Right renal pelvis (tissue), 4 donors: ENCODE measurements at places on chromosomes 6 and 20. TPM values are rescaled to one million over a fixed set of nuclear protein-coding genes. Genes with fewer than 3 reads are reported as not detected.

GRCh38 chr20:50554694-50555579 lies 44.8 kb downstream of the PTPN1 start:
- no peak for DNase-seq

- DNase-seq: peak; percentile 53
These were observed at the start of gene PAK5 for GRCh38 chr20:9838378-9839295. Gene PAK5, minus strand, starts transcription at chr20:9839076. Its CDS starts 194,748 bp downstream, at chr20:9644328.

- DNase-seq: no peak
These were observed 10.9 kb upstream of the HSP90AB1 start for GRCh38 chr6:44235891-44236516.

- no peak for DNase-seq
These were observed 341.6 kb downstream of the NRN1 start for GRCh38 chr6:5665173-5665572.

DNA sequence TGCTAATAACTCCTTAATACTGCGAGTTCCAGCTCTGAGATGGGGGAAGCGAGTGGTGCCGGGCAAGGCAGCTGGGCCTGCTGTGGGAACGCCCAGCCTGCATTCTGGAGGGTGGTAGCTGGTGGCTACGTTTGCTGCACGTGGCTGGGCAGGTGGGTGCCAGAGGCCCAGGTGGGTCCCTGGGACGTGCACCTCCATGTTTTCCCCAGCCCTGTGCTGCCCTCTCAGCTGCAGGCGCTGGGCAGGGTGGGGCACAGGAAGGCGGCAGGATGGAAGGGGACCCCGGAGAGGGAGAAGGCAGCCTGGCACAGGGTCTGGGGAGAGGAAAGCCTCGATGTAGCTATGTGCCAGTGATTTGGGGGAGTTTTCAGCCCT lies 388.8 kb downstream of the CDH4 start:
- no peak for DNase-seq

GRCh38 chr6:55524441-55524840 lies 54.6 kb downstream of the HMGCLL1 start:
- DNase-seq: no peak

GRCh38 chr20:25031241-25031640 lies 26.7 kb downstream of the ACSS1 start:
- no peak for DNase-seq

DNA sequence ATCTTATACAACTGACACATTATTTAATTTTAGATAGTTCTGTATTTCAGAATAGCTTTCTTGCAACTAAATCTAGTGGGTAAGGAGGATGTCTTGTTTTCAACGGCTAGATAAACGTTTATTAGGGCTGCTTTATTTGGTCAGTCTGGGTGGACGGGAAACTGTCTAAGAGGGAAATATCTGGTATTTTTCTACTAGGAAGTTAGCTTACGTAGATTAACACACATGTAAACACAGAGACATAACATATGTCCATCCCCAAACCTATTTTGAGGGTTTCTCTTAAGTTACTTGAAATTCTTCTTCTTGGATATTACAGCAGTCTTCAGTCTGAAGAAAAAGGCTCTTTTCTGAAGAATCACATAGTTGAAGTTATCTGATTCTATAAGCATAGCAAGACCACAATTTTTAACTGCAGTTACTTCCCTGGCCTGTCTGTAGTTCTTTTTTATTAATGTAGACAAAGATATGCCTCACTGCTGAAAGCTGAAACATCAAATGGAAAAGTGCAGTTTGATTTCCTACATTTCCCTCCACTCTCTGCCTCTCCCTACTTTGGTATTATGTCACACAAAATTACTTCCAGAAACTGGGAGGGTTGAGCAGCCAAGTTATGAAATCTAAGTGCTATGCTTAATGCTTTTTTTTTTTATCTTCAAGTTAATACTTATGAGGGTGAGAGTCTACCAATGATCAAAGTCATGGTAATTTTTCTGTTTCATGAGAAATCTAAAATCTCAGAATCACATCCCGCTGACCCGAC lies 37.4 kb downstream of the PLAGL1 start:
- DNase-seq: no peak

DNA sequence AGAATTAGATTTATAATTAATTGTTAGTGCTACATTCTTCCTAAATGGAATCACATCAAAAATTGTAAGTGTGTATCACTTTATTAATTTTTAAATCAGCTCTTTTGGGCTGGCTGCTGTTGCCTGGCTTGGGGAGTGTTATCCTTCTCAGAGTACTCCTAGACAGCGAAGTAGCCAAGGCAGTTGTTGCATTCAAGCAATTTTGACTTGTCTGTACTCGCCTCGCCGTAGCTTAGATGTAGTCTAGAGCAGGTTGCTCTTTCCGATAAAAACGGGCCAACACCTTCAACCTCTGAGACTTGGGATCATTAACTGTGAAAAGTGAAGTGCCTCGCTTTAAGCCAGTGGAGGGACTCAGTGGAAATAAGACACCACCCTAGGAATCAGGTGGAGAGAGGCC lies 151.3 kb downstream of the FARS2 start:
- no peak for DNase-seq

DNA sequence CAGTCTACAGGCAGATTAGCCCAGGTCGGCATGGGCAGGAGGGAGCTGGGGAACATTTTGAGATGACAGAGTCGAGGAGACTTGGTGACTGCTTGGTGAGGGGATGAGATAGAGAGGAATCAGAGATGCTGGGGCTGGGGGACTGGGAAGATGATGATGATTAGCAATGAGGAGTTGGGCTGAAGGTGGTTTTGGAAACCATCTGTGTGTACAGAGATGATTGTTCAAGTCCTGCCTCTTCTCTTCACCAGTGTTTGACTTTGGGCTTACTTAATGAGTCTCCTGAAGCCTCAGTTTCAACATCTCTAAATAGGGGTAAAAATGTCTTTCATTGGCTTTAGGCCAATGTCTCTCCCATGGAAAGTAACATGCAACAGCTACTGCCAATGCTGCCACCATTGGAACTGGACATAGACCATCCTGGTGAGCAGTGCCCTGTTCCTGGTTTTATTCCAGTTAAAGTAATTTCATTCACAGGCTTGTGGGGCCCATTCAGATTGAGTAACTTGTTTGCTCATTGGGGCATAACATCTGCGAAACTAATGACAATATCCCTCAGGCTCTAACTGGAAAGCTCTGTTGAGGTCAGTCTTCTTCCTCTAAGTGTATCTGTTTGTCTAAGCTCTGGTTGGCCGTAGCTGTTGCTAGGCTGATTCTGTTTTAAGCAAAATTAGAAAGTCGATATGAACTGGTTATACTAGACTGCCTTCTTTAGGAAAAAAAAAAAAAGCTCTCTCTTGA lies 99.1 kb downstream of the ARMC2 start:
- DNase-seq: no peak

GRCh38 chr6:162922563-162923166 lies 194.9 kb downstream of the PACRG start:
- no peak for DNase-seq

DNA sequence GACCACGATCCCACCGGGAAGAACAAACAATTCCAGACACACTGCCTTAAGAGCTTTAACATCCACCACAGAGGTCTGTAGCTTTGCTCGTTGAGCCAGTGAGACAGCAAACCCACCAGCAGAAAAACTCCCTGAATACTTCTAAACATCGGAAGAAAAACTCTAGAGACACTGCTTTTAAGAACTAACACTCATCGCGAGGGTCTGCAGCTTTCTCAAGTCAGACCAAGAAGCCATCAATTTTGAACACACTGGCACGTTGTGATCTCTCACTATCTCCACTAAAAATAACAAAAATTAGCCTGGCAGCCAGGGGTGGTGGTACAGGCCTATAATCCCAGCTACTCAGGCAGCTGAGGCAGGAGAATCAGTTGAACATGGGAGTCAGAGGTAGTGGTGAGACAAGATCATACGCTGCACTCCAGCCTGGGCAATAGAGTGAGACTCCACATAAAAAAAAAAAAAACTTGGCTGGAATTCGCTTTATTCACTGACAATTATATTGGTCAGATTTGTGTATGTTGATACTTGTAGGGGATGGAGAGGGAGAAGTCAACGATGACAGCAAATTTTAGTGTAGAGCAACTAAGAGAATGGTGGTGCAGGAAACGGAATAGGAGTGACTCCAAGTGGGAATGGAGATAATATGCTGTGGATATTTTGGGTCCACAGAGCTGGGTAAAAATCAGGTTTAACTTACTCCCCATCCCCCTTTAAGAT lies 860 bp upstream of the TMEM14C start:
- DNase-seq: no peak

EYA4 gene
- polyA plus RNA-seq: 19.3 TPM

PNISR gene
- 351 TPM for polyA plus RNA-seq

SMAP1 gene
- polyA plus RNA-seq: 35.0 TPM

IFNGR1 gene
- 69.4 TPM for polyA plus RNA-seq

TGM2 gene
- 41.8 TPM for polyA plus RNA-seq

SLC22A7 gene
- 0.95 TPM for polyA plus RNA-seq

CTAGE9 gene
- polyA plus RNA-seq: not detected

RAB23 gene
- 48.1 TPM for polyA plus RNA-seq

SEMG1 gene
- not detected for polyA plus RNA-seq

MYL9 gene
- 261 TPM for polyA plus RNA-seq

SNTA1 gene
- polyA plus RNA-seq: 13.8 TPM
